Prostate gland (tissue), 2 donors: ENCODE measurements at places on chromosomes 5 and 9.

GRCh38 chr9:127979333-127980059 is 1.3 kb downstream of the EEIG1 start:
- no peaks in the 10 kb centered on the region for H3K36me3 ChIP-seq
- peaks cover 25% of the 10 kb centered on the region for H3K4me1 ChIP-seq
- H3K4me3 ChIP-seq: peak overlapping the region; percentile 92
- peak overlapping the region; percentile 92 for H3K27ac ChIP-seq
- H3K27me3 ChIP-seq: no peaks in the 10 kb centered on the region
- DNase-seq: no peak

DNA sequence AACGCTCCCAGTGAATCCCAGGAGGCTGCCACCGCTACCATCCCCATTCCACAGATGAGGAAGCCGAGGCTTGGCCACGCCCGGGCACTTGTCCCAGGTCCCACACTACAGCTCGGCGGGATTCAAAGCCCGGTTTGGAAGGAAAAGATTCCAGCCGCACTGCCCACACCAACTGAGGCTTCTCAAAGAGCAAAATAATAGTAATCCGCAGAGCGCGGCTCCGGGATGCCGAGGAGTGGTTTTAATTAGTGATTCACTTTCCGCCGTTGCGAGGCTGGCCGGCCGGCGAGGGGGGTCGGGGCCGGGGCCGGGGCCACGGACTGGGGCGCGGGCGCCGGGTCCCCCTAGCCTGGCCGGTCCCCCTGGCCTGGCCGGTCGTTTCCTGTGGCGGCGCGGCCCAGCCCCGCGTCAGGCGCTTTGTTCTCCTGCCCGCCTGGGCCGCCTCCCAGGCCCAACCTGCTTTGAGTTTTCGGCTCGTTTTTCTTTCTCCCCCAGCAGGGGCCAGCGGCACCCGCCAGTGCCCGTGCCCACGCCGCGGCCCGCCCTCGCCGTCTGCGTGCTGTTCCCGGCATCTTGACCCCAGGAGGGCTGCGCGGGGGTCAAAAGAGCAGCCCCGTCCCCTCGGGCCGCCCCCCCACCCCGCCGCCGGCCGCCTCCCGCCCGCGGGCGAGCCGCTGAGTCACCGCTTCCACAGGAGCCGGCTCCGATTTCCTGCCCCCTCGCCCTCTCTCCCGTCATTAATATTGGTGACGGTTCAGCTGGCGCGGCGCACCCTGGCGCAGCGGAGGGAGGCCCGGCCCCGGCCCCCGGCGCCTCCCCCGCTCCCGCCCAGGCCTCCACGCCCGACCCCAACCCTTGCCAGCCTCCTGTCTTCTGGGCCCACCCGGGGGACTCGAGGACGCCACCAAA is 31.2 kb downstream of the FGF18 start:
- H3K27ac ChIP-seq: peak overlapping the region; percentile 68
- H3K27me3 ChIP-seq: no peaks in the 10 kb centered on the region
- no peak for DNase-seq
- peak overlapping the region; percentile 33 for H3K4me3 ChIP-seq
- H3K4me1 ChIP-seq: no peaks in the 10 kb centered on the region

DNA sequence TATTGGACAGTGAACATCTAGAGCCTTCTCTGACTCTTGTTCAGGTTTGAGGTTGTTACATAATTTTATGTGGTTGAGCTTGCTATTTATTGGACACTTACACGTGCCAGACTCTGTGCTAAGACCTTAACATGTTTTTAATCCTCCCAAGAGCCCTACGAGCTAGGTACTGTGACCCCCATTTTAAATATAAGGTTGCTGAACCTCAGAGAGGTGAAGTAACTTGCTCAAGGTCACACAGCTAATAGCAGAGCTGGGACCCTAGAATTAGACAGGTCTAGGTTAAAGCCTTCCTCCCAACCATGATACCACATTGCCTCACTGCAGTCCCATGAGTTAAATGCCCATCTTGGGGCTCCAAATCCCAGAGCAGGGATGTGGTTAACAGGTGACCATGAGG is 135.7 kb upstream of the PITX1 start:
- no peak for DNase-seq
- H3K4me1 ChIP-seq: no peaks in the 10 kb centered on the region

- DNase-seq: no peak
- no peak overlapping the region for H3K4me3 ChIP-seq
- H3K36me3 ChIP-seq: no peaks in the 10 kb centered on the region
Observed at GRCh38 chr9:99211746-99212145, 10.0 kb downstream of the ALG2 start.

DNA sequence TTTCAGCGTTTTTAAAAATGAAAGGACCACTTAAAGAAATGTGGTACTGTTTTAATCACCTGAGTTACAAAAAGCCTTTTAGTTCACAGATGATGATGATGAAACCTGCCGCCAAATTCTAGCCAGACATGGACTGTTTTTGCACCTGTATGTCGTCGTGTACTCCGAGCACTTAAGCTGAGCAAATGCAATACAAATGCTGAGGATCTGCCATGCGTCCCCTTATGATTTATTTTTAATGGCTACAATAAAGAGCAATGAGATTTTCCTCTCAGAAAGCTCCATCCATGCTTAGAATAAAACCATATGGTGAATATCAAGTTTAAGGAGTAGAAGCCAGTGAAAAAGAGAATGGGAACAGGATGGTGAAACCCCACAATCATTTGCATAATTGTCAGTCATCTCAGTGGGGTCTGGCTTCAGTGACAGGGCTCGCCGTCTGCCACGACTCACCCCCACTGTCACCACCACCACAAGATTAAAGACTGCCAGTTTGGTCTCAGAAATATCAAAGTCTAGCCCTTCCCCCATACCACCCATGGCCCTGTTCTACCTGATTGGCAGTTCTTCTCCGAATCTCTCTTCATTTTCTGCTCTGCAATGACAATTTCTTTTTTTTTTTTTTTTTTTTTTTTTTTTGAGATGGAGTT is 159.9 kb downstream of the GOLPH3 start:
- no peaks in the 10 kb centered on the region for H3K27me3 ChIP-seq
- no peaks in the 10 kb centered on the region for H3K36me3 ChIP-seq
- no peak for DNase-seq

- no peaks in the 10 kb centered on the region for H3K27me3 ChIP-seq
- H3K27ac ChIP-seq: no peak overlapping the region
- no peaks in the 10 kb centered on the region for H3K36me3 ChIP-seq
- no peak overlapping the region for H3K4me3 ChIP-seq
- DNase-seq: no peak
Observed at GRCh38 chr9:114776683-114777399, 29.0 kb downstream of the TNFSF15 start.

GRCh38 chr5:179387151-179388110 is 42.2 kb upstream of the ADAMTS2 start:
- no peaks in the 10 kb centered on the region for H3K36me3 ChIP-seq
- no peaks in the 10 kb centered on the region for H3K27me3 ChIP-seq
- no peaks in the 10 kb centered on the region for H3K4me1 ChIP-seq
- no peak overlapping the region for H3K4me3 ChIP-seq
- H3K27ac ChIP-seq: no peak overlapping the region
- DNase-seq: no peak

GRCh38 chr9:133835262-133835901 is 97.2 kb upstream of the SARDH start:
- H3K36me3 ChIP-seq: no peaks in the 10 kb centered on the region
- no peaks in the 10 kb centered on the region for H3K4me1 ChIP-seq
- H3K4me3 ChIP-seq: no peak overlapping the region
- no peaks in the 10 kb centered on the region for H3K27me3 ChIP-seq

DNA sequence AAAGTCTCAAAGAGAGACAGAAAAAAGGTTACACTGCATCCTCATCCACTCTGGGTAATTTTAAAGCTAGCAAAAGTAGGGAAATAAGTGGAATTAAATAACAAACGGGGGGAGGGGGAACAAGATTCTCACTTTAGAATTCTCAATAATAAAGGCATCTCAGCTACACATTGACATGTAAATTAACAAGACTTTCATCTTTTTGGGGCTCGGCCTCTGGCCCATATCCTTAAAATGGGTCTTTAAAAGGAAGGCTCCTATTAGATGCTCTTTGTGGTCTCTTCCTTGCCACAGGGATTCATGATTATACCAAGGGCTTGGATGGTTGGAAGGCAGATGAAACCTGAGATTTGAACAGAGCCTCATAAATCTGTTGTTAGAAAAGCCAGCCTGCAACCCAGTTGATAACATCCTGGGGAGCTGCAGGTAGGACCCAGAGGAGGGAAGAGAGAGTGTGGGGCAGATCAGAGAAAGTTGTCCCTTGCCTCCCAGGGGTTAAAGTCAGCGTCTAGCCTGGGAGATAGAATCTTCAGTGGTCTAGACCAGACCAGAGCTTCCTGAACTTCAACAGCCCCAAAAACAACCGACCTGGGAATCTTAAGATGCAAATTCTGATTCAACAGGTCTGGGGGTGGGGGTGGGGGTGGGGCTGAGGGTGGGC is 135.9 kb downstream of the GCNT1 start:
- H3K4me3 ChIP-seq: no peak overlapping the region
- H3K4me1 ChIP-seq: no peaks in the 10 kb centered on the region
- H3K36me3 ChIP-seq: no peaks in the 10 kb centered on the region
- DNase-seq: no peak
- H3K27ac ChIP-seq: no peak overlapping the region

DNA sequence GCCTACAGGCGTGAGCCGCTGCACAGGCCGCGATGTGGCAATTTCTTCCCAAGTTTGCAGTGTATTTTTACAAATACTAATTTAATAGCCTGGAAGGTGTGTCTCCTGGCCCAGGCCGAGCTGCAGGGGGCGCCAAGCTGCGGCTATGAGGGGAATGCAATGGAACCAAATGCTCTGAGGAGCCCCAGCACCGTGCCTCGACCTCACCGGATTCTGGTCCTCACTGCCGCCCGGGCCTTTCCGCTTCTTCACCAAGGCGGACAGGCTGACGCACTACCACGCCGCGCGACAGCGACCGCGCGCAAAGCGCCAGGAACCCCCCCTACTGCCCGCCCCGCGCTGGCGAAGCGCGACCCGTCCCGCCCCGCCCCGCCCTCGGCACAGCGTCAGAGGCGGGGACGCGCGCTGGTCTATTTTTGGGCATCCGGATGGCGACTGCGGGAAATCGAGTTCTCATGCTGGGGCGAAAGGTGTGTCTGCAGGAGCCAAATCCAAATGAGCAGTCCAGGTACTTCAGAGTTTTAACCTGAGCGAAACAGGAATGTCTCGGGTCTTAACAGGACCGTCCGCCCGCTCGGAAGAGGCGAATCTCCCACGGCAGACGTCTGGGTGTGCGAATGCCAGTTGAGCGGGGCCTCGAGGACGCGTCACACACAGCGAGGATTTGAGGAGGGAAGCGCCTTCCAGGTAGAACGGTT is 31.7 kb upstream of the PRXL2C start:
- peak overlapping the region; percentile 43 for H3K4me3 ChIP-seq
- H3K36me3 ChIP-seq: no peaks in the 10 kb centered on the region
- H3K27me3 ChIP-seq: no peaks in the 10 kb centered on the region
- H3K27ac ChIP-seq: peak overlapping the region; percentile 72
- DNase-seq: peak; percentile 68
